Left cardiac atrium (tissue), 4 donors: ENCODE measurements at places on chromosomes 4 and X.

GRCh38 chrX:101417981-101418841, 10.2 kb downstream of the HNRNPH2 start:
- peak; percentile 80 for DNase-seq

- DNase-seq = no peak
Observed at GRCh38 chrX:133604801-133605200, 189.5 kb upstream of the GPC4 start.

- no peak for DNase-seq
Observed at GRCh38 chrX:129695937-129696336, 41.2 kb upstream of the APLN start.

DNA sequence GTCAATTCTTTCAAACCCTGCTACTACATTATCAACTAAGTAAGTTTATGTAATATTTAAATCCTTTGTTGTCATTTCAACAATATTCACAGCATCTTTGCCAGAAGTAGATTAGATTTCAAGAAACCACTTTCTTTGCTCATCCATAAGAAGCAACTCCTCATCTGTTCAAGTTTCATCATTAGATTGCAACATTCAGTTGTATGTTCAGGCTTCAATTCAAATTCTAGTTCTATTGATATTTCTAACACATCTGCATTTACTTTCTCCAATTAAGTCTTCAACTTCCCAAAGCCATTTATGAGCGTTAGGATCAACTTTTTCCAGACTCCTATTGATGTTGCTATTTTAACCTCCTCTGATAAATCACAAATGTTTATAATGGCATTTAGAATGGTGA, 66.1 kb downstream of the BMP3 start:
- DNase-seq = no peak

GRCh38 chr4:8301851-8302730, 32.5 kb downstream of the HTRA3 start:
- DNase-seq = no peak

GRCh38 chr4:97577004-97577403, 566.3 kb downstream of the STPG2 start:
- DNase-seq = no peak

GRCh38 chrX:127708155-127708554, 344.0 kb downstream of the ACTRT1 start:
- DNase-seq = no peak

- DNase-seq = no peak
Observed at GRCh38 chr4:76012388-76012801, 5.1 kb upstream of the CXCL9 start.

- DNase-seq = no peak
Observed at GRCh38 chrX:138127314-138127713, 561.4 kb downstream of the ZIC3 start.

DNA sequence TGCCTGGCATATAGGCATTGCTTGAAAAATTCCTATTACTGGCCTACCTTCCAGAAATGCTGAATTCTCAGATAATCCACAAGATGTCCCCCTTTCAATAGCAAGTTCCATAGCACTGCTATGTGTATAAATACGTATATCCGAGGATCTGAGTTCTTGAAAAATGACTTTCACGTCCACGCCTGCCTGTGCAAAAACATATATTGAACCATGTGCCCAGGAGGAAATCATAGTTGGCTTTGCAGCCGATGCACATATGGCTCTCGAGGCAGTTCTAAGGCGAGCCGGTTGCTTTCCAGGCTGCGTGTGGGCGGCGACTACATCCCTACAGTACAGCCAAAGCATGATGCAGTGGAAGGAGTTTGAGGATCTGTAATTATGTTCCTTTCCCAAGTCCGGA, 55.4 kb upstream of the ESX1 start:
- DNase-seq = no peak

- no peak for DNase-seq
Observed at GRCh38 chr4:110527156-110527555, 51.2 kb downstream of the ENPEP start.

GRCh38 chrX:69083361-69083760, 81.9 kb downstream of the PJA1 start:
- DNase-seq = no peak

DNA sequence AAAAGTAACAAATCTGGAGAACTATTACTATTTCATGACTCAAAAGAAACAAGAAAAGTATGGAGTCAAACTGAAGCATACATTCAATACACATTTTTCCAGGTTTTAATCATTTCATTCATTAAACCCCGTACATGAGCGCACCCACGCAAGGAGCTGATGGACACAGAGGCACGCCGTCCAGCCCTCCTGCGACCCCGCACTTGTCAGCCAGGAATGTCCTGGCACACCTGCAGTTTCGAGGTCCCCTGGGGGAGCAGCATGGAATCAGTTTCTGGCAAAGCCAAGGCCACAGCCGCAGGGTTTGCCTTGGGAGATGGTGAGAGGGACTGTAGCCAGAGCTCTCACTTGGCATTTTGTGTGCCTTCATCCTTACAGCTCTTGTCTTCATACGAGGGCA, 12.8 kb upstream of the SLC2A9 start:
- DNase-seq = no peak

- no peak for DNase-seq
Observed at GRCh38 chr4:19615086-19615689, 636.5 kb upstream of the SLIT2 start.

GRCh38 chr4:86970447-86971354, 35.9 kb downstream of the AFF1 start:
- no peak for DNase-seq

- no peak for DNase-seq
Observed at GRCh38 chr4:13092702-13093101, 391.4 kb downstream of the RAB28 start.

GRCh38 chr4:123747016-123747415, 350.4 kb downstream of the SPRY1 start:
- no peak for DNase-seq

- no peak for DNase-seq
Observed at GRCh38 chr4:4872314-4872903, 12.9 kb downstream of the MSX1 start.

GRCh38 chr4:6907658-6908191, 1.9 kb upstream of the TBC1D14 start:
- DNase-seq = peak; percentile 45

DNA sequence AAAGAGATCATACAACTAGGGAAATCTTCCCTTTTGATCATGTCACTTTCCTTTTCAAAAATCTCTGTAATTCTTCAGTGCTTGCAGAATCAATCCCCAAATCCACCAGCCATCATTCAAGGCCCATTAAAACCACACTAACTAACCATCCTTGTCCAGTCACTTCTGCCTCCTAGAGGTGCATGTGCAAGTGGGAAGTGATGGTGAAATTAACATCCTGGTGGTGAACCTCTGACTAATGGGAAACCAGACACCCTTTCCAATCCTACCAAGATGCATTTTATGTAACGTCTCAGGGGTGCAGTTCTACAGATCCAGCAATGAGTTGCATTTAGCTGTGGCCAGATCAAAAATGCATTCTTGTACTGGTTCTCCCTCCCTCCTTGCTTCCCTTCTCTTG, 341.8 kb downstream of the RAPGEF2 start:
- DNase-seq = no peak

GRCh38 chrX:31316340-31316991, 244.6 kb upstream of the FTHL17 start:
- DNase-seq = no peak

DNA sequence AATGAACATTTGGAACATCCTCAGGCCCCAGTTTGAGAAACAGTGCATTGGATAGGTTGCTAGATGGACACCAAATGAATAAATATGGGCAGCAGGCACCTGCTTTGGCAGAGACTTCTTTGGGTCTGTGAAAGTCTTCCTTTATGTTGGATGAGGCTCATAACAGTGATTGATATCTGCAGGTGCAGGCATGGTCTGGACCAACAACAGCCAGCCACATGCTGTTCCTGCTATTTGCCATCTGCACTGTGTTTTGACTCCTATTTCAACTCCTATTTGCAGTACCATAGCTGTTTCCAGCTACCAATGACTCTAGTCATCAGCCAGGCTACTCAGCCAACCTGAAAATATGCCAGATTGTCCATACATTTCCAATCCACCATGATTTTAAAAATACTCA, 60.9 kb downstream of the ANAPC4 start:
- no peak for DNase-seq

GRCh38 chrX:38800981-38801845, at the start of gene MID1IP1:
Gene MID1IP1, plus strand, starts transcription at chrX:38801459. Its CDS starts 3,488 bp downstream, at chrX:38804947.
- DNase-seq = peak; percentile 92

- no peak for DNase-seq
Observed at GRCh38 chr4:139901531-139902320, 236.1 kb downstream of the MGST2 start.

DNA sequence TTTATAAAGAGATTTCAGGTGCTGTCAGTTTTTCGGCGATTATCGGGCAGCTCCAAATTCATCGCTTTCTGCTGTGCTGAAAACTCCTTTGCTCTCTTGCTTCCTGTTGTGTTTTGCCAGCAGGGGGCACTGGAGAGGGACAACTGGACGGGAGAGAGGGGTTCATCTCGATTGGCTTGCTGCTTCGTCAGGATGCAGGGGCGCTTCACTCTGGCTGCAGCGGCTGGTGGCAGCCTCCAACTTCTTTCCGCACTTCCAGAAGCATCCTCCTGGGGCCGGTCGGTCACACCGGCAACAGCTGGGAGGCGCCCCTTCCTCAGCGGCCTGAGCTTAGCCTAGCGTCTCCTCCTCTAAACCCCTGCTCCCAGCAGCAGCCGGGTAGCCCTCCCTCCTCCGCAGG, 29.5 kb downstream of the MSL3 start:
- peak; percentile 60 for DNase-seq

DNA sequence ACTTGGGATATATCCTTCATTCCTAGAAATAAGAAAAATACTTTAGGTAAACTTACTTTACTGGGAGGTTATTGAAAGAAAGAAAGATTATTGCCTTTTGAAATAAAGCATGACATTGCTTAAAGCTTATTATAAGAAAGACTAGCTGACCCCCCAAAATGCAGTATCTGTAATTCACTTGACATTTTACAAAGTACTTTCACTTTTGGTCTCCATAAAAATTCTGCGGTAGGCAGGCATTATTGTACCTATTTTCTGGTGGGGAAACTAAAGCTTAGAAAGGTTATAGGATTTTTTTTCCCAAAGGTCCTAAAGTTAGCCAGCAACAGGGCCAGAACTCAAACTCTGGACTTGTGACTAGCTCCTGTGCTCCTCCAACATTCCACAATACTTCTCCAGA, 29.7 kb upstream of the TXK start:
- DNase-seq = no peak

GRCh38 chr4:1323635-1324442, 23.2 kb upstream of the UVSSA start:
- DNase-seq = peak; percentile 4

GRCh38 chr4:38205261-38205660, 245.1 kb downstream of the PTTG2 start:
- DNase-seq = no peak

GRCh38 chr4:2011583-2011982, 2.8 kb upstream of the NELFA start:
- no peak for DNase-seq

GRCh38 chr4:143240939-143241679, 56.4 kb downstream of the USP38 start:
- DNase-seq = no peak

DNA sequence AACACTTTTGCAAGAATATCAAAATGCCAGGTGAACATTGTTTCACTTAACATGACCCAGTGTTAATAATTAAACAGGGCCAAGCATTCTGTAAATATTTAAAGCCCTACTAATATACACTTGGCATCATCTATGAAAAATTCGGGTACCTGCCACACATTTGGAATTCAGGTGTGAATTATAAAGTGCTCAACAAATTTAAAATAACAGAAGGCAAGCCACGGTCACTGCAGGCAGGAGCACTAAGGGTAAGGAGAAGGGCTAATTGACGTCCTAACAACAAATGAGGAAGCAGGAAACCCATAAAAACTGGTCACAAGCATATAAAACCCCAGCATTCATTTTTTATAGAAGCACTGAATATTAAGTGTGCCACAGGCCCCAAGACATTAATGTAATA, 43.8 kb upstream of the CPEB2 start:
- DNase-seq = no peak

DNA sequence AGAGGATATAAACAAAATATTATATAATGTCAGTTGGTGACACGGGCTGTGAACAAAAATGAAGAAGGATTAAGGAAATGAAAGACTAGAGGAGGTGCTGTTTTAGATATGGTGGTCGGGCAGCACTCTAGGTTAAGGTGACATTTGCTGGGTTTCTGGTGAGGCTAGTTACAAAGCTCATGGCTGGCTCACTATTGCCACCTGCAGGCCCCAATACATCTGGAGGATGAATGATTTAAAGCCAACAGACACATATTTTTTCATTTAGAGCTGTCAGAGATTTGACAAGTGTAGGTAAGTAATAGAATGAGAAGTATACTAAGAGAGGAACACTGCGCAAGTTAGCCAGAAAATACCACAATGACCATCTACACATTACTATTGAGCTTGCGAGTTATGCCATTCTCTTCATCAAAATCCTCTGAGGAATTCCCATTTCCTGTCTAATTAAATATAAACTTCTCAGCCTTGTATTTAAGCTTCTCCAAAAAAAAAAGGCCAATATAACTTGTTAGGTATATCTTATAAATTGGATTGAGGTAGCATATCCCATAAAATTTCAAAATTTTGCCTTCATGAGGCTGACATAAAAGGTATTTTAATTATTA, 6.4 kb upstream of the FGG start:
- DNase-seq = peak; percentile 53

- no peak for DNase-seq
Observed at GRCh38 chr4:186606591-186606992, 51.2 kb upstream of the MTNR1A start.

- DNase-seq = peak; percentile 52
Observed at GRCh38 chrX:331151-331824, 12.7 kb upstream of the GTPBP6 start.

DNA sequence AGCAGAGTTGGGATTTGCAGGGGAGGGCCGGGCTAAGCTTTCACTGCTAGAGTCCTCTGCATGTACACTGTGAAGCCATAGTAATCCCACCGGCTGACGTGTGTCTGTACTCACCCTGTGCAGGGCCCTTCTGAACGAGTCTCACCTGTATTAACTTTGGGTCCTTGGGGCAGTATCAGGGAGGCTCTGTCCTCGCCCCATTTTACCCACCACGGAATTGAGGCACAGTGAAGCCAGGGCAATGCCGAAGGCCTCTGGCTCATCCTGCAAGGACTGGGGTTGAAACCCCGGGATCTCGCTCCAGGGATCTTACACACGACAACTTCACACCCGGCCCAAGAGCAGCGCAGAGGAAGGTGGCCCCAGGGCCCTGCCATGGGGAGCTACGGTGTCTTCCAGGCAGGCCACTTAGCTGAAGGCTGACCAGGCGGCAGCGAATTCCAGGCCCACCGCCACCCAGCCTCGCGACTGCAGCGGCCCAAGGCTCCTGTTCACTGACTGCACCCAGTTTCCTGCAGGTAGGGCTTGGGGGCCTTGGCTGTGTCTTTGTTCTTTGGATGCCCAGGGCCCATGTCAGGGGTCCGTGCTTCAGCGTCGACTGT, 75.5 kb upstream of the ADRA2C start:
- DNase-seq = no peak

- peak; percentile 35 for DNase-seq
Observed at GRCh38 chrX:132489578-132490419, 961 bp upstream of the MBNL3 start.
